ENCODE measurements at places on chromosomes 2 and 18. TPM values are rescaled to one million over a fixed set of nuclear protein-coding genes. Genes with fewer than 3 reads are reported as not detected.

Gene FHOD3
- 7.0 TPM for total RNA-seq

Gene SRBD1
- 15.3 TPM for total RNA-seq

Gene ZRANB3
- 7.6 TPM for total RNA-seq

Gene SELENOI
- 5.7 TPM for total RNA-seq

Gene SKOR2
- total RNA-seq, result not detected
